ENCODE measurements at places on chromosomes 3 and 15. TPM values are rescaled to one million over a fixed set of nuclear protein-coding genes. Genes with fewer than 3 reads are reported as not detected.

DNA sequence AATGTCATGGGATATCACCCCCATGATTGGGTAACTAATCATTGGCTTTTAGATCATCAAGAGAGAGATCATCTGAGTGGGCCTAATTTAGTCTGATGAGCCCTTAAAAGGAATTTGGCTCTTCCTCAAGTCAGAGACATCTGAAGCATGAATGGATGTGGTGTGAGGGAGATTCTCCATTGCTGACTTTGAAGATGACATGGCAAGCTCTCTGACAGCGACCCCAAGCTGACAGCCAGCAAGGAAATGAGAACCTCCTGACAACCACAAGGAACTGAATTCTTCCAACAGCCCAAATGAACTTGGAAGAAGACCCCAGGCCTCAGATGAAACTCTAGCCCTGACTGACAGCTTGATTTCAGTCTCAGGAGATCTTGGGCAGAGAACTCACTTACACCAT lies 108.4 kb upstream of the SPATA12 start:
- H3K4me1 ChIP-seq = no peaks in the 10 kb centered on the region
- H3K36me3 ChIP-seq = no peaks in the 10 kb centered on the region
- no peaks in the 10 kb centered on the region for H3K27me3 ChIP-seq

- no peak overlapping the region for H3K27ac ChIP-seq
- DNase-seq = no peak
- peaks cover 16% of the 10 kb centered on the region for H3K4me1 ChIP-seq
- no peaks in the 10 kb centered on the region for H3K27me3 ChIP-seq
- H3K36me3 ChIP-seq = no peaks in the 10 kb centered on the region
These were observed 3.0 kb downstream of the SELENOT start for GRCh38 chr3:150605998-150606641.

- DNase-seq = peak; percentile 84
- no peaks in the 10 kb centered on the region for H3K36me3 ChIP-seq
- no peak overlapping the region for H3K4me3 ChIP-seq
- peak overlapping the region; percentile 56 for H3K27ac ChIP-seq
- H3K4me1 ChIP-seq = peaks cover 28% of the 10 kb centered on the region
These were observed 16.7 kb downstream of the KAT2B start for GRCh38 chr3:20056725-20057611.

GRCh38 chr3:143851331-143852017 lies 3.2 kb upstream of the SLC9A9 start:
- H3K27me3 ChIP-seq = no peaks in the 10 kb centered on the region
- no peak for DNase-seq
- H3K27ac ChIP-seq = no peak overlapping the region
- H3K4me1 ChIP-seq = peaks cover 13% of the 10 kb centered on the region

- H3K27ac ChIP-seq = no peak overlapping the region
- no peaks in the 10 kb centered on the region for H3K36me3 ChIP-seq
- no peak for DNase-seq
- H3K4me1 ChIP-seq = peaks cover 11% of the 10 kb centered on the region
These were observed 79.4 kb upstream of the VEPH1 start for GRCh38 chr3:157582637-157582973.

Gene CHRNA7
- not detected for total RNA-seq
